ENCODE measurements at places on chromosomes 7 and 10. TPM values are rescaled to one million over a fixed set of nuclear protein-coding genes. Genes with fewer than 3 reads are reported as not detected.

CASP7 gene
- 26.1 TPM for total RNA-seq

TFR2 gene
- total RNA-seq = 0.65 TPM

CFTR gene
- total RNA-seq = not detected

NPC1L1 gene
- under 0.01 TPM for total RNA-seq

TMEM130 gene
- 0.54 TPM for total RNA-seq

GARIN1A gene
- total RNA-seq = 2.7 TPM

CEP41 gene
- 13.3 TPM for total RNA-seq

TMEM225B gene
- total RNA-seq = 0.26 TPM

DPYSL4 gene
- 6.9 TPM for total RNA-seq

PPP1R9A gene
- total RNA-seq = under 0.01 TPM

ENTPD1 gene
- total RNA-seq = 0.32 TPM

TLL2 gene
- under 0.01 TPM for total RNA-seq

PTPN20 gene
- total RNA-seq = 5.6 TPM

ABCB1 gene
- total RNA-seq = not detected

MYL10 gene
- not detected for total RNA-seq

DGKI gene
- 8.3 TPM for total RNA-seq

MACC1 gene
- 0.22 TPM for total RNA-seq

TFEC gene
- total RNA-seq = 0.32 TPM

CAV1 gene
- total RNA-seq = 374 TPM

COBL gene
- 0.11 TPM for total RNA-seq

COL28A1 gene
- 0.52 TPM for total RNA-seq

AKR1C2 gene
- total RNA-seq = 139 TPM

GDF10 gene
- total RNA-seq = 0.76 TPM

OGA gene
- total RNA-seq = 150 TPM

PHTF2 gene
- 43.1 TPM for total RNA-seq

HNRNPF gene
- total RNA-seq = 171 TPM

CFAP58 gene
- total RNA-seq = 0.86 TPM

HIBADH gene
- 97.0 TPM for total RNA-seq

SMO gene
- total RNA-seq = 22.2 TPM

BMI1 gene
- total RNA-seq = 79.6 TPM

RAB19 gene
- 0.22 TPM for total RNA-seq

FXYD4 gene
- not detected for total RNA-seq

CELF2 gene
- 32.3 TPM for total RNA-seq

Data from articular chondrocyte of knee joint (primary cell).